Stimulated activated CD4-positive, alpha-beta T cell treated with anti-CD3 and anti-CD28 coated beads, Interleukin-15, amount 100 ng/mL, for 1 hour (primary cell): ENCODE measurements at places on chromosomes 13 and 19.

DNA sequence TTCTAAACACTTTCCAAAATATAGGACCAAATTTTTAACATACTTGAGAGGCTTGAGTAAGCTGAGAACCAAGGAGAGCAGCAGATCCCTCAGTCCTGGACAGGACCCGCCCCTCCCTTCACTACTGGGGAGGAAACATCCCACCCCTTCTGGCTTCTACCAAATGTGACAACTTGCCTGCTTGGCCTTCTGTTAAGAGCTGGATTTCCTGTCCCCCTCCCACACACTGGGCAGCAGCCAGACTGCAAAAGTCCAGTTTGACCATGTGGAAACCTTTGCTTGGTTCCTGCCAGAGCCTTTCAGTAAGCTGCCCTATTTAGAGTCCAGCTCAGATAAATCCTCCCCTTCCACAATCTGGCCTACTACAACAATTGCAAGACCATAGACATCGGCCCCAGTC, 84.3 kb downstream of the FGF14 start:
- no peak for DNase-seq

DNA sequence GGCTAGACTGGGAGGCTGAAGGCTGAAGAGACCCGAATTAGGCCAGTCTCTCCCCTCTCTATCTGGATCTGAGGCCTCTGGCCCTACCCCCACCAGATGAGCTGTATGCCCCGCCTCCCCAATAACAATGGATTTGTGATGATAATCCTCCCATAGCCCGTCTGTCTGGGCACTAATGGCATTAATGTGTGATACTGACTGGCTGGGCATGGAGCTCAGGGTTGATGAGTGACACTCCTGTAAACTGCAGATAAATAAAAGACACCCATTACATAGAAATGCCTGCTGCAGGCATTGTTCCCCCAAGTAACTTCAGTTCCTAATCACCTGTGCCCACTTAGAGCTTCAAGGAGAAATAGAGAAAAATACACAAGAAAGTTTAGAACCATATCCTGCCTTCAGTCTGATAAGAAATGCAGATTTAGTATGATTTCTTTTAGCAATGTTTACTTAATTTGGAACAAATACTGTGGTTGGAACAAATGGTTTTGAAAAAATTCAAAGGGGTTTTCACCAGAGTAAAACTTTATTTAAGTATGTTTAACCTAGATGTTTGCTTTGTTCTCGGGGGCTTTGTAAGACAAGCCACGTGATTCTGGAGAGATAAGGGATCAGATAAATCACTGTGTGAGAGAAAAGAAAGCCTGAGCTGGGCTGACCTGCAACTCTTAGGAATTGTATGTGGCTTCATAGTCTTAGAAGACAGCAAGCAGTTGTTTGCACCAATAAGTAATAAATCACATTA, 60.3 kb downstream of the TNFRSF19 start:
- no peak for DNase-seq

DNA sequence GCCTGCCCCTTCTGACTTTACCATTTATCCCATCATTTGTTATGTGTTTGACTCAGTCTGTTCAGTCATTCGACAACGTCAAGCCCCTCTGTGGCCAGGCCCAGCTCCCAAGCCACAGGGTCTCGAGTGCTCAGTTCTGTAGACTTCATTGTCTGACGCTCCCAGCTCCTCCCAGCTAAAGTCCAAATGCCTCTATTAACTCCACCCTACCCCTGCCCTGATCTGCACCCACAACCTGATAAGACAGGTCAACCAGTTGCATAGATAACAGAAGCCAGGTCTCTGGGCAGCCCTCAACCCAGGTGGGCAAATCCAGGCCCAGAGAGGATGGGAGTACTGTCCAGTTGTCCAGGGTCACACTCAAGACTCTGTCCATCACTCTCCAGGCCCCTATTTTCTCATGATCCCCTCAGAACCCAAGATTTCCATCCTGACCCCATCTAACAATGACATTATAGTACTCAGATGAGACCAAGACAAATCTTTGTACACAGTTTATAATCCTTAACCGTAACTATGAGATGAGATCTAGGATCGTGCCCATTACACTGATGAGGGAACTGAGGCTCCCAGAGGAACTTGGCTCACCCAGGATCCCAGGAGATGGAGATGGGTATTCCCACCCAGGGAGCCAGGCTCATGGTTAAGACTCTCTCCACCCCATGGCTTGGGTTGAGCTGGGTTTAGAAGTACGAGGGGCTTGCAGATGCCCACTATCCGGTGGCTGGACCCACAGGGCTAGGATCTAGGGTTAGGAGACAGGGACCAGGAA, 1.1 kb downstream of the TM6SF2 start:
- no peak for DNase-seq

DNA sequence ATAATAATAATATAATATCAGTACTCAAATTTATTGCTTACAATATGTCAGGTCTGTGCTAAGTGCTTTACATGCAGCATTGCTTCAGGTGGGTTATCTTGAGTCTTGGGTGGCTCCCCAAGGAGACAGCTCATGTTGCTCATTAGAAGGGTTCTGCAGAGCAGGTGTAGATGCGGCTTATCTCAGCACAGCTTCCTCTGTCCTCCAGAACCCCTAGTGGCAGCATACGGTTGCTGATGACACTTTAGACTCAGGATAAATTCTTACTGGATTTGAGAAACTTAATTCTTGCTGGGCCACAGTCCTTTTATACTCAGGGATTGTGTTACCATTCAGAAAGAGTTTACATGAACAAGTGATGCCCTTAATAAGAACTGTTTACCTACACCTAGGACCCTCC, 8.9 kb downstream of the COG3 start:
- no peak for DNase-seq

DNA sequence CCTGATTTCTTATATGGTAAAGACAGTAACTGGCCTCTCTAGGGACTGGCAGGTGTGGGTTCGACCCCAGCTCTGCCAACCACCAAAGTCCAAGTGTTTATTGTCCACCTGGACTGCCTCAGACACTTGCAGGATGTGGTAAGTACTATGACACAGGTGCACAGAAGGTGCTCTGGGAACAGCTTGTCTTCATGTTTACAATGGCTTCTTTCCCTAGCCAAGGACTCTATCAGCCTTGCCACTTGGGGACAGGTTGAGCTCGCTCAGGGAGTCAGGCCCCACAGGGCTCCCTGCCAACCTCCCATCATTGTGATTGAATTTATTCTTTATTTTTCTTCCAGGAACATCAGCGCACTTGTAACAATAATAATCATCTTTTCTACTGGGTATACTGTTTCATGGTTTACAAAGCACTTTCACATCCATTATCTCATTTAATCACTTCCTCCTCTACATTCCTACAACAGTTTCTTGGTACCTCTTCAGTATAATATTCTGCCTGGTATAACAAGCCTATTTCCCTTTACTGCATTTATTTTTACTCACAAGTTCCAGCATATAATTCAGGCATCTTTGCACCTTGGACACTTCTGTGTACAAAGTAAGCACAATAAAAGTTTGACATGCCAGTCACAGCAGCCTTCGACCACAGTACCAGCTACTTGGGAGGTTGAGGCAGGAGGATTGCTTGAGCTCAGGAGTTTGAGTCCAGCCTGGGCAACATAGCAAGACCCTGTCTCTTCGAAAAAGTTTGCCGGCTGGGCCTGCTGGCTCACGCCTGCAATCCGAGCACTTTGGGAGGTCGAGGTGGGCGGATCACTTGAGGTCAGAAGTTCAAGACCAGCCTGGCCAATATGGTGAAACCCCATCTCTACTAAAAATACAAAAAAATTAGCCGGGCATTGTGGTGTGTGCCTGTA, 24.2 kb upstream of the GATAD2A start:
- DNase-seq = no peak

GRCh38 chr19:20044663-20045062, 5.4 kb upstream of the ZNF682 start:
- no peak for DNase-seq

DNA sequence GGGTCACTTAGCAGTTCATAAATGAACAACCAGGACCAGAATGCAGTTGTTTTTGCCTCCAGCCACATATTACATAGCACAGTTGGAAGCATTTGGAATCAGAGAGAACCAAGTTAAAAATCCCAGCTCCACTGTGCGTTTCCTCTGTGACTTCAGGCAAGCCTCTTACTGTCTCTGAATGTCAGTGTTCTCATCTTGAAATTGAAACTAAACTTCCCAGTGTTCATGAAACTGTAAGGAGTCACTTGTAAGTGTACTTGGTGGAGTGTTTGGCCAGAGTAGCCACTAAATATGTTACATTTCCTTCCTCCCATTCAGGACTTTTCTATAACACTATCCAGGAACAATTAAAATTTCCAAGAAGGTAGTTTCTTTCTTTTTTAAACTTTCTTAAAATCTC, 276.8 kb downstream of the KCNRG start:
- no peak for DNase-seq

DNA sequence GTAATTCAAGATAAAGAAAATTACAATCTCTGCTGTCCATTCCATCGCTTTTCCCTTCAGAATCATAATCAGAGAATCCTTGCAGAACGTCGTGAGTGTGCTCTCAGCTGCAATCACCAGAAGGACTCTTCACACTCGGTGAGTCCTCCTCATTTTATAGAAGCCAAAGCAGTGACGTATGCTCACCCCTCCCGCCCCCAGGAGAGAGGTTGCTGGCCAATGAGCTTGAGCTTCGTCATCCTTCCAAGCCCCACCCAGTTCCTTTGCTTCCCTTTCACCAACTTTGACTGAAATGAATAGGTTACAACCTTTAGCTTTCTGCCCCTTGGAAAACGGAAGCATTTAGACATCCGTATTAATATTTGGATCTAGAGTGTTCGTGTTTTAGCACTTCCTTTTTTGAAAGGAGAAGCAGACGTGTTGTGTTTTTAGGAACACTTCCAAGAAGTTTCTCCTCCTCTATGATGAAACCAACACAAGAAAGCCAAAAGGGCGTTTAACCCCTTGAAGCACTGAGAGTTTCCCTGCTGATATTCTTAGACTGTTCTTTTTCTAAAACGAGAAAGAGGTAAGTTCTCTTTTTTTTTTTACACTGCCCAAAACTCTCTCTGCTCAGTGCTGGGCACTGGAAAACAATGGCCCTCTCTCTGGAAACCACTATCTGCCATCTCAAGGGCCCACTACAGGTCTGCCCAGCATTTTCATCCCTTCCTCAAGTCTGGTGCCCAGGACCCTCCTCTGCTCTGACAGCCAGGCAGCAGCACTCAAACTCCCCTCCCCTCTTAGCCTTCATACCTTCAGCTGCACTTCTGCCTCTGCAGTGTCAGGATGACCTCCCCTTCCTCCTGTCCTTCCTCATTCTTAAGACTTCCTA, 44.3 kb upstream of the CEACAM21 start:
- peak; percentile 52 for DNase-seq

DNA sequence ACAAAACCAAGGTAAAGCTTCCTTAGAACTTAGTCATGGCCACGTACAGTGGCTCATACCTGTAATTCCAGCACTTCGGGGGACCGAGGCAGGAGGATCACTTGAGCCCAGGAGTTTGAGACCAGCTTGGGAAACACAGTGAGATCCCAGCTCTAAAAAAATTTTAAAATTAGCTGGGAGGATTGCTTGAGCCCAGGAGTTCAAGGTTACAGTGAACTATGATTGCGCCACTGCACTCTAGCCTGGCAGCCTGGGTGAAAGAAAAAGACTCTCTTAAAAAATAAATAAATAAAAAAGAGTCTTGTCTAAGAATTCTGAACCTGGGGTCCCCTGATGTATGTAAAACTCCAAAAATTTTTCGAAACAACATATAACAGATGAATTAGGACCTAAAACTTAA, 34.9 kb downstream of the N4BP2L2 start:
- DNase-seq = no peak

DNA sequence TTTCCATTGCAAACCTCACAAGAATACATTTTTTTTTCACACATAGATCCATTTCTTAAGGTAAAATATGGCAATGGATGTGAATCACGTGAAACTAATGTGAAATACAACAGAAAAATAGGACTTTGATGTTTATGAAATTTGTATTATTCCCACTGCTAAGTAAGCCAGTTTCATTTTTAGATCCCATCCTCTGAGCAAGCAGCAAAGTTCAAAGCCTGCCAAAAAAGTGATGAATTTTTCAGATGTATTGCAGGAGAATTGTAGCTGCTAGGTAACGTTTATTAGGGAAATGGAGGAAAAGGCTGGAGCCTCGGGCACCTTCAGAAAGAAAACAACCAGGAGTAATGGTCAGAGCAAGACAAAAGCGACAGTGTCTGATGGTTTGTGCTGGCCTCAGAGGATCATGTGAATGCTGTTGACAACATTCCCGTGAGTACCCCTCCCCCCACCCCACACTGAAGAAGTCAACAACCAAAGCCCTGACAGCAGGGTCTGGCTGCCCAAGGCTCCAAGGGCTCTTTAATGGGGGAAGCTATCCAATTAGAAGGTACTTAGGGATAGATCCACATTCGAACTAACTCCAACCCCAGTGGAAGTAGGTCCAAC, 95.5 kb downstream of the OXGR1 start:
- no peak for DNase-seq

GRCh38 chr19:46390866-46391265, 22.5 kb downstream of the CCDC8 start:
- DNase-seq = no peak

- DNase-seq = no peak
Measured at GRCh38 chr19:40571005-40571318, 5.7 kb upstream of the SHKBP1 start.

GRCh38 chr13:28495538-28496187, 735 bp upstream of the FLT1 start:
- no peak for DNase-seq

GRCh38 chr19:811506-812048, 10.2 kb downstream of the PLPPR3 start:
- no peak for DNase-seq

DNA sequence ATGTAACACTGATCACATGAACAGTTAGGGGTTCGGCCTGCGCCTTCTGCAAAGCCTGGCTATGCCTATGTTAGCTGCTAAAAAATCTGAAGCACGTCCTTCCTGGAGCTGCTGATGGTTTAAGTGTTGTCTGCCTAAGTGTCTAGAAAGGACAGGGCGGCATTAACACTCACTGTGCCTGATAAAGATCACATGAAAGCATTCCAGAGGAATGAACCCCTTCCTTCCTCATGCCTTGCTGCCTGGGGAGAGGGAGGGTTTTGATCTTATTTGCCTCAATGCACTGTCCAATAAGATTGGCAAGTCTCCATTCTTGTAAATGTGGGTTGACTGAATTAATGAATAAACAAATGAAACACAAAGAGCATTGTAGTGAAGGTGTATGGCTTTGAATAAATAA, 5.2 kb downstream of the DOCK9 start:
- DNase-seq = no peak

GRCh38 chr19:19588546-19588945, 29.9 kb downstream of the PBX4 start:
- no peak for DNase-seq

- no peak for DNase-seq
Measured at GRCh38 chr19:47679922-47680857, 33.0 kb upstream of the EHD2 start.
